Suprapubic skin (tissue), 4 donors: ENCODE measurements at places on chromosomes 1 and 21. TPM values are rescaled to one million over a fixed set of nuclear protein-coding genes. Genes with fewer than 3 reads are reported as not detected.

- DNase-seq, result no peak
Measured at GRCh38 chr1:225678545-225678944, 25.6 kb upstream of the ENAH start.

- no peak for DNase-seq
Measured at GRCh38 chr1:11842154-11843041, 5.2 kb downstream of the NPPA start.

- DNase-seq, result no peak
Measured at GRCh38 chr1:36516372-36517010, 33.8 kb upstream of the CSF3R start.

Gene ANGPTL3
- total RNA-seq, result 0.32 TPM

DNA sequence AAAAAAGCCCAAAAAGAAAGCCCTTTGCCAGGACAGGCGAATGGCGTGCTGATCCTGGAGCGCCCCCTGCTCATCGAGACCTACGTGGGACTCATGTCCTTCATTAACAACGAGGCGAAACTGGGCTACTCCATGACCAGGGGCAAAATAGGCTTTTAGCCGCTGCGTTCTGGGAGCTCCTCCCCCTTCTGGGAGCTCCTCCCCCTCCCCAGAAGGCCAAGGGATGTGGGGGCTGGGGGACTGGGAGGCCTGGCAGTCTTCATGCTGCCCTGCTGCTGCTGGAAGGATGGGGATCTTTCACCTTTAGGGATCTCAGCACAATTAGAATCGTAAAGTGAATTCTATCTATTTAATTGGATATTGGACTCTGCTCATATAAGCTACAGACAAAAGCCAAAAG, 3.6 kb downstream of the TPRG1L start:
- no peak for DNase-seq

- DNase-seq, result no peak
Measured at GRCh38 chr1:77687519-77687906, 5.1 kb upstream of the ZZZ3 start.
